Heart left ventricle (tissue), 16 donors: ENCODE measurements at places on chromosomes 5 and 9. TPM values are rescaled to one million over a fixed set of nuclear protein-coding genes. Genes with fewer than 3 reads are reported as not detected.

The PCA3 gene
- polyA plus RNA-seq: not detected

The SAXO1 gene
- polyA plus RNA-seq: not detected

The SMIM15 gene
- 22.9 TPM for polyA plus RNA-seq

The GGTA1 gene
- 1.8 TPM for polyA plus RNA-seq

DNA sequence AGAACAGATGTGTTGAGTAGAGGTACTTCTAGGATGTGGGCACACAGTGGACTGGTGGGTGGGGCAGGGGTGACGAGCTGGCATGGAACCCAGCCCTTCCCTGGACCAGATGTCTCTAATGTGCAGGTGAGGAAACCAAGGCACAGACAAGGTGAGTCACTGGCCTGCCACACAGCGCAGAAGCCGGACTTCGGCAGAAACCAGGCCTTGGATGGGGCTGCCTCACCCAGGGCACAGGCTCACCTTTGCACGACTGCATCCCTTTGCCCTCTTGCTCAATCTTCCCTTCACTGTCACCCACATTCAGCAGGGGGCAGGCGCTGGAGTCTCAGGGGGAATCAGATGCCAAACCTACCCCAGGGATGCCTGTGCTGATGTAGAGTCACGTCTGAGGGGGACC is 65.4 kb upstream of the LMX1B start:
- H3K36me3 ChIP-seq: no peaks in the 10 kb centered on the region
- peaks cover 9% of the 10 kb centered on the region for H3K4me1 ChIP-seq
- no peak overlapping the region for H3K27ac ChIP-seq
- H3K4me3 ChIP-seq: no peak overlapping the region

DNA sequence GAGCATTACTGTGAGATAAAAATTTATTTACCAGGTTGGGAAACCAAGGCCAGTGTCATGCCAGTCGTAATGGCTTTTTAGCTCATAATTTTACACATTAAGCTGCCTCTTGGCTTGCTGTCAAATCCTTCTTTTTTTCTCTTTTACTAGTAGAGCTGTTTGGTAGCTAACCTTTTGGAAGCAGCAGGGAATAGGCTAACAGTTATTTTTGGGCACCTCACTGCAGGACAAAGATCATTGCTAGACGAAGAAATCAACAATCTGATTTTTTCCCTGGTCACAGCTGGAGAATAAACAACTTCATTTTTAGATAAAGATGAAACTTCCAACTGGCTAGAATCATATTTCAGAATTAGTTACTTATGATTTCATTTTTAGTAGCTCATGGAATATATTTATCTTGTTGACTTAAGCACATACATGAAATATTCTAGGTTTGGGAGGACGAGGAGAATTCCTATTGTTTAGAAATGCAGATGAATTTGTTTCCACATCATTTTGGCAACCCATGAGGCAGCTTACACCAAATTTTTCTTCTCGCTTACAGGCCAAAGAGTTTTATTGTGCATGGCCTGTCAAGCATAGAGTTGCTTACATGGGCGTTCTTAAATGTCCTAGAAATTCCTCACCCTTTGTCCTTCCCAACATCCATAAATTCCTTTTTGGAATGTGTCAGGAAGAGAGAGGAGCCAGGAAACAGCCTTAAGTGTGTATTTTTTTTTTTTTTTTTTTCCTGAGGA is 19.6 kb downstream of the TNC start:
- H3K4me1 ChIP-seq: no peaks in the 10 kb centered on the region
- no peaks in the 10 kb centered on the region for H3K36me3 ChIP-seq
- H3K27me3 ChIP-seq: no peaks in the 10 kb centered on the region
- no peak overlapping the region for H3K27ac ChIP-seq

DNA sequence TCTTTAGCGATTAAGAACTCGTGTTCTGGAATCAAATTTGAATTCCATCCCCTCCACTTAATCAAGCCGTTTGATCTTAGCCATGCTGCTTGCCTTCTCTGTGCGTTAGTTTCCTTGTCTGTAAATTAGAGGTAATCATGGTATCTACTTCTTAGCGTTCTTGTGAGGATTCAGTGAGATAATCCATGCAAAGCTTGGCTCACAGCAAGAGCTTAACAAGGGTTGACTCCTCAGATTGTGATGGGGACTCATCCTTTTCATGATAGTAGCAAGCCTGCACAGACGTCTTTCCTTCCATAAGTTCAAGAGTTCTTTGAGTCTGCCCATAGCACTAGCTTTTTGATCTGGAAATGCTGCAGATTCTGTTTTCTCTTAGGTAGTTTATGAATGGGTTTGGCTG is 72.8 kb downstream of the TRIO start:
- H3K36me3 ChIP-seq: no peaks in the 10 kb centered on the region
- peaks cover 42% of the 10 kb centered on the region for H3K4me1 ChIP-seq
- H3K27me3 ChIP-seq: no peaks in the 10 kb centered on the region
- H3K27ac ChIP-seq: no peak overlapping the region
- no peak overlapping the region for H3K4me3 ChIP-seq

- H3K4me1 ChIP-seq: no peaks in the 10 kb centered on the region
- no peak overlapping the region for H3K27ac ChIP-seq
- H3K4me3 ChIP-seq: no peak overlapping the region
- DNase-seq: no peak
- H3K36me3 ChIP-seq: no peaks in the 10 kb centered on the region
These were observed 351.7 kb downstream of the ZNF608 start for GRCh38 chr5:124394700-124395245.

DNA sequence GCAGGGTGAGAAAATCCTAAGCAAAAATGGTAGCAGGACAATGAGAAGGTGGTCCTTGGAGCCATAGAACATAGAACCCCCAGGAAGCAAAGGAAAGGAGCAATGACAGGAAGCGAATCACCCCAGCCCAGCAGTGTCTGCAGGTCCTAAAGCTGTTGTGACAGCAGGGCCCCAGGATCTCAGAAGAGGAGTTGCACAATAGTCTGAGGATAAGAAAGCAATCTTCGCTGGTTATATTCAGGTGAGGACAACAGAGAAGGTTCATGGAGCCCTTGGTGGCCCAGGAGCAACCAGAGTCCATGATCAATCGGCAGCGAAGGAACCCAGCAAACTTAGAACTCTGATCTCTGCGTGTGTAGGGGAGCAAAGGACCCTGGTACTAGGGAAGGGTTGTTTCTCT is 234.8 kb upstream of the IRX2 start:
- H3K36me3 ChIP-seq: no peaks in the 10 kb centered on the region
- H3K4me3 ChIP-seq: no peak overlapping the region
- no peak for DNase-seq
- no peak overlapping the region for H3K27ac ChIP-seq
- H3K27me3 ChIP-seq: no peaks in the 10 kb centered on the region

DNA sequence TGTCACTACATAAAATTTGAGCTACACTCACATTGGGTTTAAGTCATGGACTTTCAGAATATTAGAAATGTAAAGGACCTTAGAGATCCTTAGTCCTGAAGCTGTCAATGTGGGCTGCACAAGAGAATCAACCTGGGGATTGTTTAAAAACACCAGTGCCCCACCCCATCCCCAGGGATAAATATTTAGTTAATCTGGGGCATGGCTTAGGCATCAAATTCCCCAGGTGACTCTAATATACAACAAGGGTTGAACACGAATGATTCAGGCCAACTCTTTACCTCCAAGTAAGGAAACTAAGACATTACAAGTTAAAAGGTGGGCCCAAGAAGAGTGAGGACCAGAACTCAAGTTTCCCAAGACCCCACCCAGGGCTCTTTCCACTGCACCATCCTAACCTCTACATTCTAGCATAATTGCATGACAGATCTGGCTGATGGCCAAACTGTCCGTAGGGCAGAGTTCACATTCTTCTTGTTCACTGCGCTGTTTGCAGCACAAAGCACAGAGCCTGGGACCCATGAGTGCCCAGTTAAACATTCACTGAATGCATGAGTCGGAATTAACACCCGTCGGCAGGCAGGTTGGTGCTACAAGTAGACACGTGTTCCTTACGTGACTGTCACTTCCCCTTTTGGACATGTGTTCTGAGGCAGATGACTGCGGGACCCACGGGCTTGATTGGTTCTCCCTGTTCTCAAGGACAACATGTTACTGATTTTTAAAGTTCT is 25.2 kb downstream of the CYFIP2 start:
- peak overlapping the region; percentile 89 for H3K27ac ChIP-seq
- H3K4me3 ChIP-seq: no peak overlapping the region
- peaks cover 10% of the 10 kb centered on the region for H3K4me1 ChIP-seq
- DNase-seq: no peak

DNA sequence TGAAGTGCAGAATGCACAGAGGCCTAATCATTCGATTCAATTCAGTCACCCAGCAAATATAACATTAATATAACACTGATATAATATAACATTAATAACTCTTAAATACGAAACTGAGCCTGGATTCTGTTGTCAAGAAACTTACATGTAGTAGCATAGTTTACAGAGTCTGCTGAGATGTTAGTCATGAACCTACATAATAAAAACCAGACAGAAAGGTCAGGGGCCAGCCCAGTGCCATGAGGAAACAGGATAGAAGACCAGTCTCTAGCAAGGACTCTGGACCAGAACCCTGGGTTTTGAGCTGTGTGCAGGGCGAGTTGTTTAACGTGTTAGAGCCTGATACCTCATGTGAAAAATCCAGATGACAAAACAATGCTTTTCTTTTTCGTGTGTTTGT is 234.7 kb downstream of the NR2F1-AS1 start:
- no peaks in the 10 kb centered on the region for H3K27me3 ChIP-seq
- no peak overlapping the region for H3K4me3 ChIP-seq
- no peaks in the 10 kb centered on the region for H3K4me1 ChIP-seq
- no peaks in the 10 kb centered on the region for H3K36me3 ChIP-seq

GRCh38 chr5:157582731-157583620 is 7.4 kb upstream of the ADAM19 start:
- H3K4me3 ChIP-seq: no peak overlapping the region
- H3K36me3 ChIP-seq: no peaks in the 10 kb centered on the region
- DNase-seq: no peak
- H3K27me3 ChIP-seq: no peaks in the 10 kb centered on the region
